HFF-Myc (cell line): ENCODE measurements at places on chromosomes 16 and 17.

GRCh38 chr16:185213-185612, 5.0 kb downstream of the HBQ1 start:
- no peak for DNase-seq

DNA sequence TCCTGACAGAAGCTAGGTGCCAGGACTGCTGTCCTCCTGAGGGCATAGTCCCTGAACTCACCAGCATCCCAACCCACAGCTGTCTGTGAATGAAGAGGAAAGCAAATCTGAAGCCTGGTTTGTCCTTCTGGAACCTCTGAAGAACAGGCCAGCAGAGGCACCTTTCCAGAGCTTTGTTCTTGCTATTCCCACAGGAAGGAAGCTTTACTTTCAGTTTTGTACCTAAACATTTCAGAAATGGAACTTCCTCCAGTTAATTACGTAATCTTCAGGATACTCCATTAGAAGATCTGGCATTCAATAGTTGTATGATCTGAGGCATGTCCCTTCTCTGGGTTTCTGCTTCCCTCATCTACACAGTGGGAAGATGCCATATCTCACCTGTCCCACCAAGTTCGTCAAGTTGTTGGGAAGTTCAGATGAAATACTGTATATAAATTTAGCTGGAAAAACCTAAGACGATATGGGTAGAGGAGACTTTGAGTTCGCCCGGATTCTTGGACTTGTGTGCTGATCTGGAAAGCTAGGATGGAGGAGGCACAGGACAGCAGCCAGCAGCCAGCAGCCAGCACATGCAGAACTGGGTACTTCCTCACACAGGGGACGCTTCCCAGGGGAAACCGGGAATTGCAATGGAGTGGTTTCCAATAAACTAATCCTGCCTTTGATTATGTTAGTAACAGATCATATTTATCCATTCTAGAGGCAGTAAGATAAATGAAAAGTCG, 22.4 kb downstream of the NXPH3 start:
- DNase-seq: no peak

DNA sequence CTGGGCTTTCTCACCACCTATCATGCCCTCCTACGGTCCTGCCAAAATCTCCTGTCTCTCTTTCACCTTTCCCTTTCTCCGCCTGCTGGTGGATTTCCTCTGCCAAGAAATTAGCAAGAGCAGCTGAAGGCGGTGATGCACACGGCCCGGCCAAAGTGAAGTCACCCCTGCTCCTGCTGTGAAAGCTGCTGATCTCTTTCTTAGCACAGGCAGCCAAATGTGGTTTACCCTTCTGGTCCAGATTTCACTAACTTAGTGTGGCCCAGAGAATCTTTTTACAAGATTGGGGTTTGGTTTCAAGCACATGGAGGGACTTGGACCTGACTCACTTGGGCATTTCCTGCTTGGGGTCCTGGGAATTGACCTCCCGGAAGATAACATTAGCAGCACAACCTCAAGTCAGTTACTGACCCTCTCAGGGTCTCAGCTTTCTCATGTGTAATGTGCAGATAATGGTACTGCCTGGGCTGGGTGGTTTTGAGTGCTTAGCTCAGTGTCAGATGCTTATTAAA, 155.7 kb downstream of the SOCS1 start:
- peak; percentile 96 for DNase-seq

GRCh38 chr17:78172249-78173051, 4.1 kb downstream of the SYNGR2 start:
- DNase-seq: no peak

GRCh38 chr16:16080465-16081065, 131.1 kb downstream of the ABCC1 start:
- DNase-seq: no peak

DNA sequence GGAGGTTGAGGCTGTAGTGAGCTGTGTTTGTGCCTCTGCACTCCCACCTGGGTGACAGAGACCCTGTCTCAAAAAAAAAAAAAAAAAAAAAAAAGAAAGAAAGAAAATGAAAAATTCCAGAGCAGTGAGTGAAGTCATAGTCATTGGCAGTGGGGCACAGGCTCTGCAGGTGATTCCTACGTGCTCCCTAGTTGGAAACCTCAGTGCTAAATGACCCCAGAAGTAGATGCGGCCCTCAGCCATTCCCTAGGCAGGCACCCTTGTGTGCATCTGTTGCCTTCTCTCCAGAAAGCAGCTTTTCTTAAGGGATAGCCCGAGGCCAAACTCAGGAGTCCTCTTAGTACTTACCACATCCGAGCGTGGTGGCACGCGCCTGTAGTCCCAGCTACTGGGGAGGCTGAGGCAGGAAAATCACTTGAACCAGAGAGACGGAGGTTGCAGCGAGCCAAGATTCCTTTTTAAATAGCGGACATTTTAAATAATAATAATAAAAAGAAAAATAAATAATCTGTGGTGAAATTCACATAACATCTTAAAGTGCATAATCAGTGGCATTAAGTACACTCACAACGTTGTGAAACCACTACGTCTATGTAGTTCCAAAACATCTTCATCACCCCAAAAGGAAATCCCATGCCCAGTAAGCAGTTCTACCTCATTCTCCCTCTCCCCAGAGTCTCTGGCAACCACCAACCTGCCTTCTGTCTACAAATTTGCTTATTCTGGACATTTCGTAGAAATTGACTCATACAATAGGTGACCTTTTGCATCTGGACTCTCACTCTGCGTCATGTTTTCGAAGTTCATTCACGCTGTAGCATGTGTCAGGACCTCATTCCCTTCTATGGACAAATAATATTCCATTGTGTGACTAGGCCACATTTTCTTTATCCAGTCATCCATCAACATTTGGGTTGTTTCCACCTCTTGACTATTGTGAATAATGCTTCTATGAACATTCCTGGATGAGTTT, 12.5 kb upstream of the SPHK1 start:
- DNase-seq: peak; percentile 91

- DNase-seq: no peak
Observed at GRCh38 chr17:44913676-44914075, 1.6 kb downstream of the GFAP start.

DNA sequence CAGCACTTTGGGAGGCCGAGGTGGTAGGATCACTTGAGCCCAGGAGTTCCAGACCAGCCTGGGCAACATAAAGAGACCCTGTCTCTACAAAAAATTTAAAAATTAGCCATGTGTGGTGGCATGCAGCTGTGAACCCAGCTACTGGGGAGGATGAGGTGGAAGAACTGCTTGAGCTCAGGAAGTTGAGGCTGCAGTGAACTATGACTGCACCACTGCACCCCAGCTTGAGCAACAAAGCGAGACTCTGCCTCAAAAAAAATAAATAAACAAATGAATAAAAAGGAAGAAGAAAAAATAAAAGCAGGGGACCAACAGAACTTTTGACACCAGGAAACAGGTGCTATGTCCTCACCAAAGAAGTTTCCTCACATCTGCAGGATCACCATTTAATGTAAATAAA, 14.2 kb downstream of the TERF2 start:
- no peak for DNase-seq

GRCh38 chr17:20256144-20256543, 211.2 kb downstream of the LGALS9B start:
- no peak for DNase-seq

DNA sequence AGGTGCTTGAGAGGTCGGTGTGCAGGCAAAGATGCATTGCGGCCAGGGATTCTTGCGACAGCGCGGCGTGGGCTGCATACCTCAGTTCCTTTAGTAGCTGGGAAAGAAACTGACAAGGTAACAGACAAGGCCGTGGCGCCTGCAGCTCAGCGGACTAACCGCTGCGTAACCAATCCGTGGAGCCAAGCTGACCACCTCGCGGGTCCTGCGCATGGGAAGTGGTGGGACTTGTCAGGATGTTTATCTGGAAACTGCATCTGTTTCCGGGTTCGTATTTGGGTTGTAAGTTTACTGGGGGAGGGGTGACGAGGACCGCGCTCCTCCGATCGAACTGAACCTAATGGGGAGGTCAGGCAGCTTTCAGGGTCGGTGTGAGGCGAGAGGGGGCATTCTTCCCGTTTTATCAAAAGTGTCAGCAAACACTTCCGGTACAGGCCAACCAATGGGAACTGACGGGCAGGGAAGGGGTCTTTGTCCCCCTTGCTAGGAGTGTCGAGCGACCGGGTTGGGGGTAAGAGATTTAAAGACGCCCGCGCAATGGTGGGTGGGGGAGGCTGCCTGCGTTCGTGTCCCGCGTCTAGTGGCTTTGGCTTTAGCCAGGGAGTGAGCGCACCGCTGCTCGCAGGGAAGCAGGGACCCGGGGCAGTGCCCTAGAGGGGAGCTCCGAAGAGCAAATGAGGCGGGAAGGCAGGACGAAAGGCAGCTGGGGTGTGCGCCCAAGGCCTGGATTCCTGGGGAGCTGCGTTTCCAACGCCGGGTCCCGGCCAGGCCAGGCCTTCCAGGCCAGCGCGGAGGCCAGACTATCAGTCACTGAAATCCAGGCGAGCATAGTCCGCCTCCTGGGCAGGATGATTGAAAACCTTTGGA, 7.0 kb downstream of the IRX6 start:
- no peak for DNase-seq

DNA sequence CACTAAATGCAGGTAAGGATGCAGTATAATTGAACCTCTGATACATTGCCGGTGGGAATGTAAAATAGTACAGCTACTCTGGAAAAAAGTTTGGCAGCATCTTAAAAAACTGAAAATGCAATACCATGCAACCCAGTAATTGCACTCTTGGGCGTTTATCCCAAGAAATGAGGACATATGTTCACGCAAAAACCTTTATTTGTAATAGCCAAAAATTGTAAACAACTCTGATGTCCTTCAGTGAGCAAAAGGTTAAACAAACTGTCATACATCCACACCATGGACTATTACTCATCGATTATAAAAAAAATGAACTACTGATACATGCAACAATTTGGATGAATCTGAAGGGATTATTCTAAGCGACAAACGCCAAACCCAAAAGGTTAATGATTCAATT, 16.9 kb downstream of the SYNRG start:
- DNase-seq: no peak

DNA sequence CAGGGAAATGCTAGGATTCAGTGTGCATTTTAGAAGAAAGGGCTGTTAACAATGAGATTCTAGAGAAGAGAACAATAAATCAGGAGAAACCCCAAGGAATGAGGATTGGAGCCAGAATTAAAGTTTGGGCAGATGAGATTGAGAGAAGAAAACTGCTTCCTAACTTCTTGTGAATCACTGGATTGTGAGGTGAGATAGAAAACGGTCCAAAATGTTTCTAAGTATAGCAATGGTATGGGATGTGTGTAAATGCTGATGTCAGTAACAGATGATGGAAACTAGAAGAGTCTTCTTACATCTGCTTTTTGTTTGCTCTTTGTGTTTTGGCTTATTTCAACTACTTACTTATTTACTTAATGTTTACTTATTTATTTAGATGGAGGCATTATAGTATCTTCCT, 123.0 kb downstream of the KCNJ2 start:
- no peak for DNase-seq
